ENCODE measurements at places on chromosomes 11 and 22. TPM values are rescaled to one million over a fixed set of nuclear protein-coding genes. Genes with fewer than 3 reads are reported as not detected.

The TIGD3 gene
- 0.25 TPM for polyA plus RNA-seq

The CCDC34 gene
- 25.2 TPM for polyA plus RNA-seq

The C11orf42 gene
- not detected for polyA plus RNA-seq

The NLRP10 gene
- polyA plus RNA-seq: not detected

The PRG3 gene
- polyA plus RNA-seq: not detected

DNA sequence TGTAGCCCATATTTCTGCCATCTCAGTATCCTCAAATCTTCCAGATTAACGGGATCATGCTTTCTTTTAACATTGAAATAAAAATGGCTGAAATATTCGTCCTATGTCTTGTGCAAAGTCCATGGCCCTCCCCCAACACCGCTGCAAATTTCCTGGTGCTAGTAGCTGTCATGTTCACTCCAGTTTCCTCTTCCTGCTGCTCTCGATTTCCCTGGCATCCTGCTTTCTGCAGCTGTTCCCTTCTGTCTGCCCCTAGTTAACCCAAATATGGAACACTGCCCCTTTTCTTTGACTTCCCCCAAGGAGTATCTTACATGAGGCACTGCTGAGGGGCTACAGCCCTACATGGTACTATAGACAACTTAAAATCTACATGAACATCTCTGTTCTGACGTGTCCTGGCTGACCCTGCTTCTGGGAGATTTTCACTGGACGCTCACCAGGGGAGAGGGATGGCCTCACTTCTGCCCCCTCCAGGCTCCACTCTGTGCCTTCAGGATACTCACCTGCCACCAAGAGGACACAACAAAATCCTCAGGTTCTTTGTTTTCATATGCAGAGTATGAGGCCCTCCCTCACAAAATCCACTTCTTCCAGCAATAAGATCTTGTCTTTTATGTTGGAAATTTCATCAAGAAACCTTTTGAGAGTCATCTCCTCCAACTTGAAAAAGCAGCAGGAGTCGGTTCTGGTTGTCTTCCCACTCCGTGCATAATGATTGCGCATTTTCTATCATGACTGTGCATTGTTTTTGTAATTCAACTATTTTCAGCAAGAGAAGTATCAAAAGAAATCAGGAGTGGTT is 29.5 kb upstream of the SCUBE2 start:
- DNase-seq: no peak

GRCh38 chr11:63503492-63503891 is 2.4 kb upstream of the LGALS12 start:
- no peak for DNase-seq

DNA sequence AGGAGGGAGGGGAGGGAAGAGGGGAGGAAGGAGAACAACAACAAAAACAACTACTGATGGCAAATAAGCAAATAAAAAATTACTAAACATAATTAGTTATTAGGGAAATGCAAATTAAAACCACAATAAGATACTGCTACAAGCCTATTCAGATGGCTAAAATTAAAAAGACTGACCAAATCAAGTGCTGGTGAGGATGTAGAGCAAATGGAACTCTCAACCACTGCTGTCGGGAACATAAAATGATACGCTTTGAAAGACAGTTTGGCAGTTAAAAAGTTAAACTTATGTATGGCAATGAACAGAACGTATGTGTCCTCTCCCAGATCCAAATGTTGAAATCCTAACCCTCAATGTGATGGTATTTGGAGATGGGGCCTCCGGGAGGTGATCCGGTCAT is 85.7 kb downstream of the PHF21B start:
- no peak for DNase-seq

DNA sequence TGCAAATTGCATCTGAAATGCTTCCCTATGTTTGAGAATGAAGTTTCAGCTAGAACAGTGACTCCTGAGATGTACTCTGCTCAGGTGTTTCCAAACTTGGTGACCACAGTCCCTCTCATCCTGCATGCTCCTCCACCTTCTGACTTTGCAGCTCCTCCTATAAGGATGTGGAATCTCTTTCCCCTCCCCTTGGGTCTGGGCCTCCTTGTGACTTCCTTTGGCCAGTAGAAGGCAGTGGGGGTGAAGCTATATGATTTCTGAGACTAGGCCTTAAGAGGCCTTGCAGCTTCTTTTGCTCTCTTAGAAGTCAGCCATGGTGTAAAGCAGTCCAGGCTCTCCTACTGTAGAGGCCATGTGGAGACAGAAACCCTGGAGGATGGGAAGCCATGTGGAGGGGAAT is 50.7 kb downstream of the CSF2RB start:
- DNase-seq: no peak

DNA sequence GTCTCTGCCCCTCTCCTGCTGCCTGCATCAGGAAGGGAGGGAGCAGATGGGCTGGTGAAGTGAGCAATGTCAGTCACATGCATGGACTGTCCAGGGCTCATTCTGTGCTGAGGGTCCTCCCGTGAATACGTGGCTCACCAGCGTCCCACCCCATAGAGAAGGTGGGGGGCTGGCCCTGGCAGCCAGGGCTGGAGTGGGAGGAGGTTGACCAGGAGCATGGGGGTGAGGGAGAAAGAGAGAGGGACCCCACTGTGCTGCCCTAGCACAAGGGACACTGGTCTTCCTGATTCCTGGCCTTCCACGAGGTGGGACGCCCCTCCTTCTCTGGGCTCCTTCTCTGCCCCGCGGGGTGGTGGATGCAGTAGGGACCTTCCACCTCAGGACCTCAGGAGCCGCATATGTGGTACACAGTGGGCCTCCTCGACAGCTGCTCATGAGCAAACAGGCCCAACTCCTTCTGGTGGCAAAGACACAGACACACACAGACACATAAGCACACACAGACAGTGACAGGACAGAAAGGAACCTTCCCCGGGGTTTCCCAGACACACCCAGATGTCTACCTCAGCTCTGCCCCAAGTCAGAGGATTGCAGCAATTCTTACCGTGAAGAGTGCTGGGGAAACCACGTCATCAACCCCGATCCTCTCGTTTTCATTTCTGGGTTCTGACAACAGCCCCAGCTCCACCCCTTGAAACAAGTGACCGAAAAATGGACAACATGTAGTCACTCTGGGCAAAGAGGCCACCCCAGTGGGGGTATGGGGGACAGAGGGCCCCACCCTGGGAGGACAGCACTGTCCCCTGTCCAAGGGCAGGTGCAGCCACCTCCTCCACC is 3.6 kb upstream of the APOBEC3A start:
- no peak for DNase-seq

DNA sequence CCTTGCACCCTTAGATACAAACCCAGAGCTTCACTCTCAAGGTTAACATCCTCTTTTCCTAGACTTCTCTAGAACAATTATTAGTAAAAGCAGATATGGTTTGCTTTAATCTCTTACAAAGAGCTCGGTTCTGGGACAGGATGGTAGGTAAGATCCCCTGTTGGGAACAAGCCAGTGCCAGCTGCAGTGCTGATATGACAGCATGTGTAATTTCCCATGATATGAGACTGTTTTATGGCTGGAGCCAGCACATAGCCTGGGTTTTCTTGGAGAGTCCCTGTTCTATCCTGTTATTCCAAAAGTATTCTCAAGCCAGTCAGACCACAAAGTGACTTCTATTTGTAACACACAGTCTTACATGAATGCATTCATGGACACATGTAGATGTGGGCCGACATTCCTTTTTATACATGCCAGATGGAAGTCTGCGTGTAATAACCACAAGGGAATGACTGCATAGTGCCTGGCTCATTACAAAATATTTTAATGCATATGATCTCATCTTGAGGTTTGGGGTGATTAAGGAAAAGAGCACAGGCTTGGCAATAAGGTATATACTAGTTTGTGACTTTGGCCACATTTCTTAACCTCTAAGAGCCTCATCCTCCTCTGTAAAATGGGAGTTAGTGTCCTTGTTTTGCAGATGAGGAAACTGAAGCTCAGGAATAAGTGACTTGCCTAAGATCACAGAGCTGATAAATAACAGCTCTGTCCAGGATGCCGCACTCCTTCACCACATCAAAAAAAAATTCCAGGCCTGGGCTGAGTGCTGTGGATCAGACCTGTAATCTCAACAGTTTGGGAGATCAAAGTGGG is 21.8 kb downstream of the CLMP start:
- DNase-seq: peak; percentile 46

DNA sequence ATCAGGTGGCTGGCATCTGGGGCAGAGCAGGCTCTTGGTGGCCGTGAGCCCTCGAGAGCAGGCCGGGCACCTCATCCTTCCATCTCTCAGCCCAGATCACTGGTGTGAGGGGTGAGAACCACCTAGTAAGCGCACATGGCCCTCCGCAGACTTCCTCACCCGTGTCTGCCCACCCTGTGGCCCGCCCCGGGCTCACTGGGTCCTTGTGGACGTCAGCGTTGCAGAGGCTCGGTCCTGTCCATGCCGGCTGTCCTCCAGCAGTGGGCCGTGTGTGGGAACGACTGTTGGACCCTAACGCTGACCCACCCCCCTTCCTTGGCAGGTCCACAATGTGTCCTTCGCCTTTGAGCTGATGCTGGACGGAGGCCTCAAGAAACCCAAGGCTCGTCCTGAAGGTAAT is 17.2 kb upstream of the PARVG start:
- DNase-seq: no peak

GRCh38 chr11:119168471-119169281 is at the start of gene NLRX1:
Gene NLRX1, plus strand, starts transcription at chr11:119168725. Its CDS starts 2,679 bp downstream, at chr11:119171404.
- DNase-seq: peak; percentile 96

Measured in stomach (tissue), 19 donors.